ENCODE measurements at places on chromosomes 6 and 20. TPM values are rescaled to one million over a fixed set of nuclear protein-coding genes. Genes with fewer than 3 reads are reported as not detected.

The DTD1 gene
- 62.1 TPM for total RNA-seq

The TXNDC5 gene
- 131 TPM for total RNA-seq

The DEFB116 gene
- not detected for total RNA-seq

The MYCT1 gene
- total RNA-seq = not detected

The PLG gene
- total RNA-seq = 1.2 TPM

The CBLN4 gene
- not detected for total RNA-seq

The PACRG gene
- total RNA-seq = not detected

The RNF39 gene
- total RNA-seq = not detected

The MRAP2 gene
- total RNA-seq = not detected

Measured in GM12878 (cell line).